ENCODE measurements at places on chromosomes 13 and 19. TPM values are rescaled to one million over a fixed set of nuclear protein-coding genes. Genes with fewer than 3 reads are reported as not detected.

DNA sequence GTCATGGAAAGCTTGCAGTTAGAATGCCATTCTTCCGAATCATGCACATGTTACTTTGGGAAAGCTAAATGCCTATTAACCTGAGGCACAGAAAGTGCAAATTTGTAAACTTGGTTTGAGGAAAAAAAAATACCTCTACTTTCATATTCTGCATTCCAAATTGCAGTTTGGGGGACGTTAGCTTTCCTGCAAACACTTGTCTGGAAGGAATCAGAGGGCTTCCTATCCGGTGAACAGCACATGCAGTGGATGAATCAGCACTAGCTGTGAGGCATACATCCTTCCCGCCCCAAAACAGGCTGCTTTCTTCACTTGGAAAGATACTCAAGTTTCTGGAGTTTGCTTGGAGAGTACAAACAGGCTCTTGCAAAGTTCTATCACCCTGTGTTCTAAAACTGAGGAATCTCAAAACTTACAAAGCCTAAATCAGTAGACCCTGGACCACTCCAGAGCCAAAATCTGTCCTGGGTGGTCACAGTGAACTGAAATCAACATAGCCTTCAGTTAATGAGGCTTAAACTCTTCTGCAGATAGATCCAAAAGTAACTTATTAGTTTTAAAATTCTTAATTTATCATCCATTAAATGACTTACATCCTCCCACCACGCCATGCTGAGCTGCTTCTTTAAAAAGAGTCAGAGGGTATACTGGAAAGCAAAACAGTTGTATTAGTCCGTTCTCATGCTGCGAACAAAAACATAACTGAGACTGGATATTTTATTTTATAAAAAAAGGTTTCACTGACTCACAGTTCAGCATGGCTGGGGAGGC lies 802.3 kb upstream of the ARGLU1 start:
- no peak for DNase-seq

DNA sequence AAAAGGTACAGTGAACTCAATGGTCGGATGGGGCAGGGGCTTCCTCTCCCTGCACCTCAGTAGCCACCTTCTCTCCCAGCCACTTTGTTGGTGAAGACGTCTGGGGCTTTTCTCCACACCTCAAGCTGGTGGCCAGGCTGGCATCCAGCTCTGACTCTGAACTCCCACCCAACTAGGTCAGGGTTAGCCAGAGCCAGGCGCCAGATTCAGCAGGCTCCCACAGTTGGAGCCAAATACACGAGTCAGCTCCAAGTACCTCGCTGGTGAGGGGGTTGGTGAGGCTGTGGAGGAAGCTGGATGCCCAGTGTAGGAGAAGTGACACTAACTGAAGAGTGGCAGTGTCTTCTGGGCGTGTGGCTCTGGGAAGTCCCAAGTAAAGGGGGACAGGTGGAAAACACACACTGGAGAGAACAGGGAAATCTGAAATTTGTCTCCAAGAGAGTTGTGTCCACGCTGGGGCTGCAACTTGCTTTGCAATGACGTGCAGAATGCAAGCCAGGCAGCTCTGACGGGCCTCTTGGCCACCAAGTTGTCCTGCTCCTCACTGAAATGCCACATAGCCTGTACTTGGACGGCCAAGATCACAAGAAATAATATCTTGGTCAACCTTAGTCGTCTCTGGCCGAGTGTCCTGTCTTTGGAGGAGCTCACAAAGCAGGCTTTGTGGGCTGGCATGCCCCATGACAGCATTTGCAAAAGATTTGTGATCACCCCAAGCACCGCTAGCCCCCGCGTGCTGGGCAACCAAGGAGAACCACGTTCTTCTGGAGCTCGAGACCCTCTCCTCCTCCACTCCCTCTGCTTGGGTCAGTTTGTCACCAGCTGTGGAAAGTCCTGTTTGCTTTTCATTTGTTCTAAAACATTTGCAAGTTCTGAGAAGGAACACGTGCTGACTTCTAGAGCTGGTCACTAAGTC lies 18.1 kb downstream of the SLC7A1 start:
- peak; percentile 57 for DNase-seq

DNA sequence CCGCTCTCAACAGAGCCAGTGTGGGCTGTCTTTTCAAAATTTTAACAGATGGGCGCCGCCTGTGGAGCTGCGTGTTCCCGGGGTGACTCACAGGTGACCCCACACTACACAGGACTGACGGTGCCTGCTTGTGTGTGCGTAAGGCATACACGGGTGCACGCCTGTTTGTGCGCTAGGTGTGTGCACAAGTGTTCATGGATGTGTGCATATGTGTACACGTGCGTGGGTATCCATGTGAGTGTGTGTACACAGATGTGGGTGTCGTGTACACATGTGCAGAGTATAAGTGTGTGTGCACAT lies 92.7 kb upstream of the SOX1 start:
- DNase-seq, result no peak

DNA sequence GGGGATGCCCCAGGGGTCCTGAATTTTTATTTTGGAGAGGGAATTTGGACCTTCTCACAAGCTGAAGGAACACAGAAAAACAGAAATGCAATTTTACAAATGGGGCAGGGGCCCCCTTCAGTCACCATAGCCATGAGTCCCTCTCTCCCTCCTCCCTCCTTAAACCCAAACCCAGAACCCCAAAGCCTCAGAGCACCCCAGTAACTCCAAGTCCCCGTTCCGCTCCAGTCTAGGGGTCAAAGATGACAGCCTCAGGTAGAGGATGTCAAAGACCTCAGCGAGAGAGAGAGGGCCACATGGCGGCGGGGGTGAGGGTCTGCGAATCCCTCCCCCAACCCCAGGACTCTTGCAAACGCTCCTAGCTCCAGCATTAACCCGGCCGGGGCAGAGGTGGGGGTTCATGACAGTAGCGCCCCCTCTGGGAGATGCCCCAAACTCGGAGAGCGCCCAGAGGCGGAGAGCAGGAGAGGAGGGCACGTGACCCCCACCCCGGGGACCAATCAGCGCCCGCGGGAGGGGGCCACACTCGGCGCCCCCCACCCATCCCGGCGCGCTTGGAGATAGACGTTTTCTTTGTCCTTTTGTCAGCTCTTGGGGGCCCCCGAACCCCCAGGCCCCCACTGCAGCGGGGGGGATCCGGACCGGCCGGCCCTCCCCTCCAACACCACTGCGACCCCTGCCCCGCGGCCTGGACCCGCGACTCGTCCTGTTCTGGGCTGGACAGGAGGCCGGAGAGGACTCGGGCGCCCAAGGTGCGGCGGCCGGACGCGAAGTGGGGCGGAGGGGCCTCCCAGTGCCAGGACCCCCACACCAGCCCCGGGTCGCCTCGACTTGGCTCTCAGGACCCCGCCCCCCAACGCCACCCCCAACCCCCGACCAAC lies 20.8 kb upstream of the SEMA6B start:
- DNase-seq, result no peak

DNA sequence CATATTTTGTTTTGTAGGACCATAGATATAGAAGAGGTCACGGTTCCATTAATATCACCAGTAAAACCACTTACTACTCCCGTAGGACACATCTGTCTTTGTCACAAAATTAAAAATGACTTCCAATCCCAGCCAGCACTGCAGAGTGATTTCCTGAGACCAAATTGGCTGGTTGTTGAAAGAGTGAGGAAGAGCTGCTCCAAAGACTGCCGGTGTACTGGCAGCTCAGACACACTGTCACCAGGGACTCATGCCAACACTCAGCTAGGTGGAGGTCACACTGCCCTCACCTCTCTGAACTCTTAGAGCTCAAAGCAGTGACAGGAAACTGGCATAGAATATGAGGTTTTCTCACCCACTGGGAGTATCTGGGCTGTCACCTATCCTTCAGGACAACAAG lies 52.1 kb downstream of the FLT1 start:
- DNase-seq, result no peak

DNA sequence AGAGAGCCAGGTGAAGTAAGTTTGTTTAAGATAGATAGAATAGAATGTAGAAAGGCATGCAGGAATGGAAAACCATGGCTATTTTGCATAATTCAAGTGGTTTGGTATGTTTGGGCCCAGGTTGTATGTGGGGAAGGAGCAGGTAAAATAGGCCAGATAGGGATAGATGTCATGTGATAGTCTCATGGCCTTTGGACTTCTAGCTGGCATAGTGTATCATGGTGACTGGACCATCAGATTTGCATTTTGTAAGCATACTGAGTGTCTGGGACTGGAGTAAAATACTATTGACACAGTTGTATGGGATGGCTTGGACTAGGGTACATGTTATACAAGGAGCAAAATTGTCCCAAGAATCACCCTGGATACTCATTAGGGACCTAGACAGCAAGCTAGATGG lies 38.9 kb downstream of the COG3 start:
- DNase-seq, result no peak

- peak; percentile 70 for DNase-seq
These were observed 88.9 kb downstream of the KDM4B start for GRCh38 chr19:5057860-5058259.

DNA sequence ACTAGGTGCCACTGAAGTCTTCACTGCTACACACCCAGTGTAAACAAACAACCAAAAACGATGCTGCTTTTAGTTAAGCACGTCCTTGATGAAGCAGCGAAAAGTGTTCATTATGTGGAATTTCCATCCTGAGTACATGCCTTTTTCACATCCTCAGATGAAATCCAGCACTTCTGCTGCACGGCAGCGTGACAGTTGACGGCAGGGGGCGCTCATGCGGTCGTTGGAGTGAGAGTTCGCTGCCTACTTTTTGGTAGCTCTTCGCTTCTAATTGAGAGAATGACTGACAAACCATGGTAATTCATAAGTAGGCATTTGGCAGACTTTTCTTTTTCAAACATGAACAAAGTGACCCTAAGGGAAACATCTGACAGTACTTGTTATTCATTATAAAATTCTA lies 1124.9 kb downstream of the EFNB2 start:
- peak; percentile 83 for DNase-seq

GRCh38 chr19:7512400-7512851 lies 3.5 kb upstream of the ZNF358 start:
- no peak for DNase-seq

- DNase-seq, result no peak
These were observed 36.7 kb downstream of the CARD8 start for GRCh38 chr19:48218997-48219396.

SELENOV gene
- not detected for total RNA-seq
